ENCODE measurements at places on chromosomes 3 and 15.

- no peak for DNase-seq
Observed at GRCh38 chr3:114308830-114309229, 15.0 kb downstream of the TIGIT start.

- DNase-seq, result no peak
Observed at GRCh38 chr15:86411916-86412315, 332.2 kb downstream of the AGBL1 start.

- no peak for DNase-seq
Observed at GRCh38 chr3:48088056-48088748, 72.0 kb upstream of the MAP4 start.

GRCh38 chr3:128727996-128728395, 2.0 kb downstream of the RAB7A start:
- no peak for DNase-seq

DNA sequence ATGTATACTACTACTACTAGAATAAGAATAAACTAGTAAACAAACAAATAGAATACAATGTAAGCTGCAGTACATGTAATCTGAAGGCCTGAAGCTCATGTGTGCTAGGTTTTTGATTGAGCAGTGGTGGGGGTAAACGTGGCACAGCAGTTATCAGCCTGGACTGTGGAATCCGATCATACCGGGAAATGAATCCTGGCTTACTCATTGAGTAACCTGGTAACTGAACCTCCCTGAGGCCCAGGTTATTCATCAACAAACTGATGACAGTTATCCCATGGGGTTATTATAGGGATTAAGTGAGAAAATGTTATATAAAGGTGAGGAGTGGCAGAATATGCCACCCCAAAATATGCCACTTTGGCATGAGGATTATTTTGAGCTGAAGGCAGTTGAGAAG, 339.1 kb downstream of the FHIT start:
- DNase-seq, result no peak

GRCh38 chr3:61257148-61257547, 5.9 kb upstream of the FHIT start:
- no peak for DNase-seq

DNA sequence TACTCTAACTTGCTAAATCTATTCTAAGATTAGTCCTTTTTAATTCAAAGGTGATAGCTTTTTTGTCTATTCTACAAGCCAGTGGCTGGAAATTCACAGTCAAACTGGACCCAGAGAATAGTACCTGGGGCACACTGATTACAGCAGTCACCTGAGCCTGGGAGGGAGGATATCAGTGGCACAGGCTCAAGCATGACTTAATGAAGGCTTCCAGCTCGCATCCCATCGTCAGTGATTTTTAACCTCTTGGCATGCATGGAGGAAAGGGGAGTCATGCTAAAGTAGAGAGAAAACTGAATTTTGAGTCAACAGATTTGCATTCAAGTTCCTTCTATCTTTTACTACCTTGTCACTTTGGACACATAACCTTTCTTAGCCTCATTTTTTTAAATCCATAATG, 24.8 kb downstream of the GOLIM4 start:
- no peak for DNase-seq

DNA sequence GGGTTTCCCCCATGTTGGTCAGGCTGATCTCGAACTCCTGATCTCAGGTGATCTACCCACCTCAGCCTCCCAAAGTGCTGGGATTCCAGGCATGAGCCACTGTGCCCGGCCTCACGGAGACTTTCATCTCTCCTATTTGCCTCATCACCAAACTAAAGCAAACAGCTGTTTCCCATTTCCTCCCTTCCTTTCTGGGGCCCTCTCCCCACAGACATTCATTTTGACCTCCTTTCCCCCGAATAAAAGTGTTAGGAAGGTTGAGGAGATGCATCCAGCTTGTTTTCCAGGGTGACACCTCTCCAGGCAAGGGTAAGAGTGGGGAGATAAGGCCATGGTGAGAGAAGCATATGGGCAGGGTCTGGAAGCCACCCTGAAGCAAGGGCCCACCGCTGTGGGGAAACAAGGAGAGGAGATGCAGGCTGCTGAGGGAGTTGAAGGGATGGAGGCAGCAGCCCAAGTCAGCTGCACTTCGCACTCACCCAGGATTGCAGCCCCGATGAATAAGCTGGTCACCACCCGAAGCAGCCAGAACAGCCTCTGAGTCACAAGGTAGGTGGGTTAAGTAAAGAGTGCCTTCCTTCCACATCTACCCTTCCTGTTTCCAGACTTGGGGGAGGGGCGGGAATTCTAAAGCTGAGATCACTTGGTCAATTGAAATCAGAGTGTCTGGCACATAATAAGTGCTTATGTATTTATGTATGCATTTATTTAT, 7.7 kb downstream of the DUOXA2 start:
- no peak for DNase-seq

GRCh38 chr3:72829701-72830100, 18.5 kb downstream of the SHQ1 start:
- no peak for DNase-seq

DNA sequence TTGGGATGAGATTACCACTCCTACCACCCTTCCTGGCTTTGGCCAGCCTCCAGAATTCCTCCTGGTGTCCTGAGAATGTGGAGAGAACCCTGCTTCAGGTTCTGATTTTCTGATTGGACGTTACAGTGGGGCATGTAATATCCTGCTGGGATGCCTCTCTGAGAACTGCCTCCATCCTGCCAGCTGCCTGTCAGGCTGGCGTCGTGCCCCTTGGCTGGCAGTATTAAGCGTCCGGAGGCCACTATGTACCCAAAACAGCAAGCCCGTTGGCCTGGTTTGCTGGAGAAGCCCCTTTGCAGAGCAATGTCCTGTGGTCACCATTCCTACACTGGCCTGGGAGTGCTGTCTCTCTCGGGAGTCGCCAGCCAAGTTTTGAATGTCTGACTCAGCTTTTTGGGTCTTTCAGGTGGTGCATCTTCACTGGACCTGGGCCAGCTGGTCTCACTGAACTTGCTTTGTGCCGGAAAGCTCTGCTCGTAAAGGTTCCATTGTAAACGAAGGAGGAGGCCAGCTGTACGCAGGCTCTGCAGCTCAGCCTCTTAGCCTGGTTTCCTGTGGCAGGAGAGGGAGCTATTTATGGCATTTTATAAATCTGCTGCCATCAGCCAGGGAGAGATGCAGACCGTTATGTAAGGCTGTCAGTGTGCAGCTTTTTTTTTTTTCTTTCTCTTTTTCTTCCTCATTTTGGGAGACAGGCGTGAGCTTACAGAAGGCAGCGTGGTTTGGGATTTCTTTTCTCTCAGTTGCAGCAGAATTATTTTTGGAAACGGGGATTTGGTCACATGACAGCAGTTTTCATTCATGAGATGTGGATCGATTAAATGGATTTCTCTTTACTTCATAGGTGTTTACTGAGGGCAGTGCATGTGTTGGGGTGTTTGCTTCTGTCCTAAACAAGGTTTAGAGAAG, 19.0 kb upstream of the TRAK1 start:
- DNase-seq, result peak; percentile 54

- DNase-seq, result peak; percentile 54
Observed at GRCh38 chr15:28086175-28086703, 12.9 kb downstream of the OCA2 start.

DNA sequence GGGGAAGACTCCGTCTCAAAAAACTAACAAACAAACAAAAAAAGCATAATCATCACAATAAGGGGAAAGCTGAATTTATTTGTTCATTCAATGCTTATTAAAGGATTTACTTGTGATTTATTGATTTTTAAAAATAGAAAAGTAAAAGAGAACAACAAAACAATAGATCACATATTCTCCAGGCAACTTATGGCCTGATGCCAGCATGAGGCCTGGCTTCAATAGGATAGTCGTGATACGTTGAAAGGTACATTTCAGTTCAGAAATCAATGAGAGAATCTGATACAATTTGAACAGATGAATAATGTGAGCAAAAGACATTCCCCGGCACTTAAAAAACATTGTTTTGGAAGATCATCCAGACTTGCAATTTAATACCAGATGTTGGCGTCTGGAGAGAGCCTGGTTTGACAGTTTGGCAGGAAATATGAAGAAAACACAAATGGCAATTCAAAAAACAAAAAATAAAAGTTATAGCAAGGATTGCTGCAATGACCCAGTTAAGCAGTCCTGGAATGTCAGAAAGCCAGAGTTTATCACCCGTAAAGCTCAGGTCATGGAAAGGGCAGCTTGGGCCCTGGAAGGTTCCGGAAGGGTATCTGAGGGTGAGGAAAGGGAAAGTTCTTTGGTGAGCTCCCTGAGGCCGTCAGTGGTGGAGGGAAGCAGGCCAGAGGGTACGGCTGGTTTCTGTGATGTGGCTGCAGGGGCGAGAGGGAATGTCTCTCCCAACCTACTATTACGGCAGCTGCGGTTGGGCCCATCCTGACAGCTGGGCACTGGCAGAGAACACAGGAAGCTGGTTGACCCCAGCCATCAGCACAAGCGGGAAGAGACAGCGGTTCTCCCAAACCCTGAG, 230.2 kb upstream of the HES1 start:
- no peak for DNase-seq

GRCh38 chr3:9130345-9131305, 118.8 kb downstream of the SRGAP3 start:
- no peak for DNase-seq

DNA sequence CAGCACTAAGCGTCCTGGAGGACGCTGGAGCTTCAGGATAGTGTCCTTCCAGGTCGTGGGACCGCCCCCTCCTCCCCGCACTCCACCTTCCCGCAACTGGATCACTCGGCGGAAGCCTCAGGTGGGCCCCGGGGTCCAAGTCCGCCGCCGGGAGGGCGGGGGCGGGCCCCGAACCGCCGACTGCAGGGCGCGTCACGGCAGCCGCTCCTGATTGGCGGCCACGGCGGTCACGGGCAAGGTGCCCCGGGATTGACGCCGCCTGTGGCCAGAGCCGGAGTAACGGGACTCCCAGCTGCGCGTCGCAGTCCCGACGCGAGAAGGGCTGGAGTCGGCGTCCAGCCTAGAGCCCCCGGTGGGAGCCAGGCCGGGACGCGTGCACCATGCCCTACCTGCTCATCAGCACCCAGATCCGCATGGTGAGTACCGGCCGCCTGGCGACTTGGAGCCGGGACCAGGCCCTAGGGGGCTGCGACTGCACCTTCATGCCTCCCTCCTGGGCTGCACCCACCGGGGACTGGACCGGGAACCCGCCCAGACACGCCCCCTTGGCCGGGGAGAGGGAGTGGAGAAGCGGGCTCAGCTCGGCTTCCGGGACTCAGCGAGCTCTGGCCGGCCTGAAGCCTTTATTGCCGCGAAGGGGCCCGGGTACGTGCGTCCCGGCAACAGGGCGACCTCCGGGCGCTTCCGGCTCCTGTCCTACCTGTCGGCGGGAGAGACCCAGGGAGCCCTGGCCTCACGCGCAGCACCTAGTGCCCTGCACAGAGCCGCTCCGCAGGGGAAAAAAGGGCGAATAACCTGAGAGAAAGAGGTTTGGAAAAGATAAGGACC, at the start of gene GCHFR:
TSS of gene GCHFR (plus strand) at position 268 of the 828 bp plus-strand sequence. CDS start at position 381, 113 bp downstream.
- DNase-seq, result peak; percentile 74

- peak; percentile 60 for DNase-seq
Observed at GRCh38 chr3:89113893-89114840, 6.7 kb downstream of the EPHA3 start.

GRCh38 chr3:121985846-121986245, 36.2 kb downstream of the ILDR1 start:
- no peak for DNase-seq

GRCh38 chr15:83115410-83115809, 8.0 kb downstream of the TM6SF1 start:
- no peak for DNase-seq

DNA sequence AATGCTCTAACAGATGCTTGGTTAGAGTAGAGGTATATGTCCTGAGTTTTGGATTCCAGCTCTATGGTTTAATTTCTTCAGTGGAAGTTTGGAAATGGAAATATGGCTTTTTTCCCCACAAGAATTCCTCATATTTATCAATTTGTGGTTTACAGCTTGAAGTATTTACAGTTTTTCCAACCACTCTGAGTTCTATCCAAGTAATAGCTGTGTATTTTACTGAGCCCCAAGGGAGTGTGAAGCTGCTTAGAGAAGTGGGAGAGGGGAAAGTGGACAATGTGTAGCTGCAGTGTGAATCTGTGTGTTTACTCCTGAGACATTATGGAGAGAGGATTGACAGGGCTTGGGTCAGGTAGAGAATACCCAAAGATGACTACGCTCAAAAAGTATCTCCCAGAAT, 54.5 kb downstream of the NEK11 start:
- no peak for DNase-seq

DNA sequence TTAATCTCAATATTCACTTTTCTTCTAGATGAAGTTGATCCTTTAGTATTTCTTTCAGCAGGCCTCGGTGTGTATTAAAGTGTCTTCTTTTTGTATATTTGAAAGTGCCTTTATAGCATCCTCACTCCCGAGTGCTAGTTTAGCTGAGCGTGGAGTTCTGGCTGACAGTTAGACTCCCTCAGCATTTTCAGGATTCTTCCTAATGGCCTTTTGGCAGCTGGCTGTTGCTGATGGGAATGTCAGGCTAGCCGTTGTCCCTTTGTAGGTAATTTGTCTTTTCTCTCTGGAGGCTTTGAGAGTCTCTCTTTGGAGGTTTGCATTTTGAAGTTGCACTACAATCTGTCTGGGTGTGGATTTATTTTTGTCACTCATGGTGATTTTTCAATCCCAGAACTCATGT, 94.4 kb downstream of the SRGAP3 start:
- DNase-seq, result no peak

GRCh38 chr15:89851673-89852341, 37.2 kb upstream of the ANPEP start:
- no peak for DNase-seq

- DNase-seq, result no peak
Observed at GRCh38 chr15:68699124-68699880, 120.5 kb downstream of the CORO2B start.

DNA sequence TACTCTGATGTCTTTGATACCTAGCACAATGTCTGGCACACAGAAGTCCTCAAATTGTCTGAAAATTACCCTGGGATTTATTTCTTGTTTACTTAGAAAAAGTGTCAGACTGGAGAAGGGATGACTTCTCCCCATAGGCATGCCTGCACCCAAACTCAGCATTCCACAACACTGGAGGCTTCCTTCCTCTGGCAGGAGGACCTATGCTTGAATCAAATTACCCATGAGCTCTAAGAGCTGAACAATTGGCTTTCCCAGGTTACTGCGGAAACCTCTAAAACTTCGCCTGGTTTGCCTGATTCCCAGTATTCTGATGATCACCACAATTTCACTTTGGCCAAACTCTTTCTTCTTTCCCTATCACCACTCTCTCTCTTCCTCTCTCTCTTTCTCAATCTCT, 217.4 kb downstream of the DIPK2A start:
- no peak for DNase-seq

DNA sequence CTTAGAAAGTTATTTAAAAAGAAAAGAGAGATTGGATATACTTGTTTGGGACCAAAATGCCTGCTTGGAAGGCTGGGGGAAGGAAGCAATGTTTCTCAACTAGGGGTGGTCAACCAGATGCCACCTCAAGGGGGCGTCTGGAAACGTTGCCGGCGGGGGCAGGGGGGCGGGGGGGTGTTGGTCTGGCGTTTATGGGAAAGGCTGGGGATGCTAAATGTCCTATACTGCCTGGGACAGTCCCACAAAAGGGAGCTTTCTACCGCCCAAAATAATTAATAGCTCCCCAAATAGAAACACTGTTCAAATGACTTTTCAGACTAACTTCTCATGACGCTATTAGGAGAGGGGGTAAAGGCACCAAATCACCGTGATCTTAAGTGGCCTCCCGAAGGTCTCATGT, 2.2 kb downstream of the POLG start:
- DNase-seq, result no peak
